H9 (cell line): ENCODE measurements at places on chromosomes 4 and X. TPM values are rescaled to one million over a fixed set of nuclear protein-coding genes. Genes with fewer than 3 reads are reported as not detected.
A peak's percentile ranks its signal among the peaks of the same experiment; 100 is the strongest.

The FDCSP gene
- total RNA-seq, result not detected in 2 replicates

GRCh38 chr4:20195071-20195885, 56.4 kb upstream of the SLIT2 start:
- no peak for DNase-seq
- H3K4me1 ChIP-seq, result no peaks in the 10 kb centered on the region
- no peaks in the 10 kb centered on the region for H3K27me3 ChIP-seq
- no peak overlapping the region for H3K4me3 ChIP-seq
- H3K27ac ChIP-seq, result no peak overlapping the region
- H3K36me3 ChIP-seq, result 0 out of 2 replicates have a peak, but pooled peaks cover 4% of the 10 kb centered on the region

The BGN gene
- 1.2 and 1.5 TPM in 2 replicates for total RNA-seq

DNA sequence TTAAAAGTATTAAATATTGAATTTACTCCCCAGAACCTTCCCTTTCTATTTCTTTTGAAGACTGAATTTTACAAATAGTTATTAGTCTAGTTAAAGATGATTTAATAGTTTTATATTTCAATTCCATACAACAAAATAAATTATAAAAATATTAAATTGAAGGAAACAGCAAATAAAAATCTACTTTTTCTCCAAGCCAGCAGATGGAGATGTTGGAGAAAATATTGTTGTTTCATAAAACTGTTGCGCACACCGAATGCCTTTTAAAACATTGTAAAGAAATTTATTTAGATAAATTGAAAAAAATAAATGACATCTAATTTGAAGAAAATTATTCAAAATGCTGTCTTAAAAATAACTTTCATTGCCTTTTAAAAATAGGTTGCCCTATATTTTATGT, 5.5 kb downstream of the GRIA2 start:
- DNase-seq, result no peak
- H3K4me3 ChIP-seq, result no peak overlapping the region
- H3K27me3 ChIP-seq, result peaks cover 11% of the 10 kb centered on the region

The ADH7 gene
- total RNA-seq, result not detected in 2 replicates

The MAGEA12 gene
- total RNA-seq, result not detected in 2 replicates

GRCh38 chr4:142663828-142664227, 182.3 kb downstream of the INPP4B start:
- no peaks in the 10 kb centered on the region for H3K4me1 ChIP-seq
- peaks cover 14% of the 10 kb centered on the region for H3K36me3 ChIP-seq
- no peak overlapping the region for H3K27ac ChIP-seq
- H3K4me3 ChIP-seq, result no peak overlapping the region
- no peak for DNase-seq

The GAGE12F gene
- not detected in 2 replicates for total RNA-seq

- no peak for DNase-seq
- no peaks in the 10 kb centered on the region; the same call in 1 of the 2 replicates for H3K27me3 ChIP-seq
- no peak overlapping the region for H3K27ac ChIP-seq
- peaks cover 5% of the 10 kb centered on the region; the same call in 2 of the 3 replicates for H3K36me3 ChIP-seq
Observed at GRCh38 chrX:126550816-126551215, 1.8 kb downstream of the DCAF12L1 start.

DNA sequence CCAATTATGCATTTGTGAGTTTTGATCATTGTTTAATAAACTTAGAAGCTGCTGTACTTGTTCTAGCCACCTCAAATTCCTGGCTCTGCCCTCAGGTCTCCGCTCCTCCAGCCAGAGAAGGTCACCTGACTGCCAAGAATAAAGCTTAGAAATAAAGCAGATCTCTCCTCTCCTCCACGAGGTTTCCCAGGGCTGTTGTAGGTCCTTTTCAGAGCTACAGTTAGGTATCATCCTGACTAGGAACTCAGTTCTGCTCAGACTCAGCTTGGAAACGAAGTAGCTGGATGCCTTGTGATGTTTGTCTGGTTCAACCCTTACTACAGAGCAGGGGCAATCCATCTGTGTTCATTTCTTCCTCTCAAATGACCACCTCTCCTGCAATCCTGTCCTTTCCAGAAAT, 79.1 kb upstream of the RAPGEF2 start:
- H3K4me1 ChIP-seq, result peaks cover 19% of the 10 kb centered on the region; the same call in 1 of the 2 replicates
- DNase-seq, result no peak
- no peaks in the 10 kb centered on the region for H3K36me3 ChIP-seq
- H3K4me3 ChIP-seq, result no peak overlapping the region
- peak overlapping the region; percentile 53 for H3K27ac ChIP-seq

- no peaks in the 10 kb centered on the region for H3K36me3 ChIP-seq
- H3K4me1 ChIP-seq, result no peaks in the 10 kb centered on the region
- no peak overlapping the region for H3K27ac ChIP-seq
- DNase-seq, result no peak
Observed at GRCh38 chr4:176906709-176907108, 114.0 kb upstream of the VEGFC start.

- peaks cover 7% of the 10 kb centered on the region for H3K36me3 ChIP-seq
- no peak for DNase-seq
- H3K27me3 ChIP-seq, result no peaks in the 10 kb centered on the region
- H3K27ac ChIP-seq, result no peak overlapping the region
Observed at GRCh38 chr4:62528874-62529273, 1328.7 kb downstream of the ADGRL3 start.

- DNase-seq, result no peak
- H3K27me3 ChIP-seq, result peaks cover 12% of the 10 kb centered on the region; the same call in 1 of the 2 replicates
- H3K4me3 ChIP-seq, result peak overlapping the region; percentile 80
- H3K27ac ChIP-seq, result no peak overlapping the region
- peaks cover 2% of the 10 kb centered on the region; the same call in 2 of the 3 replicates for H3K36me3 ChIP-seq
Observed at GRCh38 chr4:46388857-46389256, 1.1 kb downstream of the GABRA2 start.

DNA sequence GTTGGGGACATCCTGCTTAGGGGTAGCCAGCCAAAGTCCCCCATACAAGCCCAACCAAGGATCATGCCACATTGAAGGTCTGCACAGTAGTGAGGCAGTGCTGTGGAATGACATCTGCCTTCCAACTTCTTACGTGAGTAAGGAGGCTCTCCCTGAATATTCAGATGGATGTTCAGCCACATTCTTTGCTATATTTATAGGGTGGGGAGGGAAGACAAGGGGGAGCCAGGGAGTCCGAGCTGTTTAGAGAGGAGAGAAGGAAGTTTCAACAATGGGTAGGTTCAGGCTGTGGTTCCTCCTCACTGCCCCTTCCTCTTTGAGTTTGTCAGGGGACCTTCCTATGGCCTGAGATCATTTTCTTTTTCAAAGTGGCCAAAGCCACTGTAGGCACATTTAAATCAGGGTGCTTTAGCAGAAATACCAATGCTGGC, 29.8 kb downstream of the MSN start:
- H3K36me3 ChIP-seq, result peaks cover 5% of the 10 kb centered on the region; the same call in 1 of the 2 replicates
- no peak overlapping the region for H3K4me3 ChIP-seq
- DNase-seq, result no peak
- no peak overlapping the region for H3K27ac ChIP-seq

The SPANXN3 gene
- not detected in 2 replicates for total RNA-seq

DNA sequence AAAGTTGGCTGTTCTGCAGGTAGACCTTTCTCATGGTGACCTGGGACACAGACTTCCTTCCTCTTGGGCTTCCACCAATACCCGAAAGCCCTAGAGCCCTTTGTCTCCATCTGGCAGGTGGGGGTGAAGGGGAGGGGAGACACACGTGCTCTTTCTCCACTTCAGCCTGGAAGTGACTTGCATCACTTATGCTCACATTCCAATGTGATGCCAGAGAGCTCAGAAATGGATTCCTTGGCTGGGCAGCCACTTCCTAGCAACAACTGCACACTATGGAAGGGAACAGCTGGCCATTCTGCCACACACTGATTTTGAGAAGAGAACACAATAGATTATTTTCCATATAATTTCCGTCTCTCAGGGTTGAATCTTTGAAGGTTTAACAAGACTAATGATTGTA, 36.3 kb downstream of the C4orf51 start:
- peaks cover 3% of the 10 kb centered on the region; the same call in 1 of the 2 replicates for H3K4me1 ChIP-seq
- H3K27me3 ChIP-seq, result no peaks in the 10 kb centered on the region
- DNase-seq, result no peak
- H3K4me3 ChIP-seq, result no peak overlapping the region
- H3K27ac ChIP-seq, result no peak overlapping the region

DNA sequence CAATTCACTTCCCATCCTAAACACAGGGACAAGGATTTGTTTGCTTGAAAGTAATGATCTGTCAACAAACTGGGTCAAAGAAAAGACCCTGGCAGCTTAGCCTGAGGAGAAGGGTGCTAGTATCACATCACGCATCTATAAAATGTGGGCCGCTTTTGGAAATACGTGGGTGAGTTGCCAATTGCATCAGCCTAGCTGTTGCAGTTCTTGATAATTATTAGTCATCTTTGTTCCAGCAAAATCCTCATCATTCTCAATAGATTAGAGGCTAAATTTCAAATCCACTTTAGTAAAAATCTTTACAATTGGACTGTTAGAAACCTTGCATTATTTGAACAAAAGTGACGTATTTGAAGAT, 33.6 kb upstream of the TAPT1 start:
- peaks cover 9% of the 10 kb centered on the region for H3K36me3 ChIP-seq
- H3K4me1 ChIP-seq, result no peaks in the 10 kb centered on the region
- DNase-seq, result no peak

The ADAM29 gene
- not detected in 2 replicates for total RNA-seq

The PPARGC1A gene
- total RNA-seq, result 1.2 and 1.7 TPM in 2 replicates

The PHKA1 gene
- 6.5 and 6.6 TPM in 2 replicates for total RNA-seq

GRCh38 chr4:174714393-174715211, 114.4 kb downstream of the GLRA3 start:
- H3K36me3 ChIP-seq, result no peaks in the 10 kb centered on the region
- peak; percentile 39 for DNase-seq
- H3K4me1 ChIP-seq, result no peaks in the 10 kb centered on the region; the same call in 1 of the 2 replicates
- no peak overlapping the region for H3K27ac ChIP-seq

The CLDN34 gene
- total RNA-seq, result 0.31 and 0.39 TPM in 2 replicates

DNA sequence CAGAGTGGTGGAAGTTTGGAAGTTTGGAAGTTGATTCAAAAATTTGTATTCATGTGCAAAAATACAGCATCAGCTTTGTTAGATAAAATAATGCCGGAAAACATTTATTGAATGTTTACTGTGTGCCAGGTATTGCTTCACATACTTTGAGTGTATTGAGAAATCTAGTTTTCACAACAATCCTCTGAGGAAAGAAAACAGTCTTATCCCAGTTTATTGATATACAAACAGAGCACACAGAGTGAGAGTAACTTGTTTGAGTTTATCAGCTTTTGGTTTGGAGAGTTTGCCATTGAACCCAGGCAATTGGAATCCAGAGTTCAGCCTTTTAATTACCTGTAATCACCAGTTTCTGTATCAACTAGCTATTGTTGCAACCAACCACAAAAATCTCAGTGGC, 127.2 kb upstream of the RPS6KA3 start:
- H3K27ac ChIP-seq, result no peak overlapping the region
- no peaks in the 10 kb centered on the region for H3K4me1 ChIP-seq
- H3K4me3 ChIP-seq, result no peak overlapping the region
- H3K27me3 ChIP-seq, result no peaks in the 10 kb centered on the region
- no peak for DNase-seq
- H3K36me3 ChIP-seq, result no peaks in the 10 kb centered on the region; the same call in 1 of the 2 replicates

- no peak within 1 kb of the TSS for H3K27ac ChIP-seq
- peaks cover 2% of the 10 kb centered on the region; the same call in 1 of the 2 replicates for H3K4me1 ChIP-seq
- peaks cover 2% of the 10 kb centered on the region; the same call in 1 of the 2 replicates for H3K27me3 ChIP-seq
- DNase-seq, result no peak
- no peaks in the 10 kb centered on the region; the same call in 1 of the 2 replicates for H3K36me3 ChIP-seq
Observed at GRCh38 chr4:4386736-4387392, at the start of gene NSG1. TSS of gene NSG1 (plus strand) at chr4:4387102. CDS start at chr4:4387630, 528 bp downstream.

DNA sequence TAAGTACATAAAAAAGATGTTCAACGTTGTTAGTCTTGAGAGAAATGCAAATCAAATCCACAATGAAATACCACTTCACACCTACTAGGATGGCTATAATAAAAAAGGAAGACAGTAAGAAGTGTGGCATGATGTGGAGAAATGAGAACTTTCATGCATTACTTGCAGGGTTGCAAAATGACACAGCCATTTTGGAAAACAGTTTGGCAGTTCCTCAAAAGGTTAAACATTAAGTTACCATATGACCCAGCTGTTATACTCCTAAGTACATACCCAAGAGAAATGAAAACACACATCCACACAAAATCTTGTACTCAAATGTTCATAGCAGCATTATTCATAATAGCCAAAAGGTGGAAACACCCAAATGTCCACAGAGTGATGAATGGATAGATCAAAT, 25.8 kb upstream of the LIMCH1 start:
- no peak for DNase-seq
- no peak overlapping the region for H3K27ac ChIP-seq
- no peaks in the 10 kb centered on the region for H3K36me3 ChIP-seq
- H3K4me3 ChIP-seq, result no peak overlapping the region
- no peaks in the 10 kb centered on the region for H3K4me1 ChIP-seq
- H3K27me3 ChIP-seq, result no peaks in the 10 kb centered on the region

The THAP6 gene
- 11.0 and 11.7 TPM in 2 replicates for total RNA-seq

- no peak for DNase-seq
- H3K36me3 ChIP-seq, result peaks cover 13% of the 10 kb centered on the region
- no peaks in the 10 kb centered on the region for H3K4me1 ChIP-seq
- H3K27ac ChIP-seq, result no peak overlapping the region
- no peak overlapping the region for H3K4me3 ChIP-seq
- no peaks in the 10 kb centered on the region for H3K27me3 ChIP-seq
Observed at GRCh38 chr4:104093247-104093646, 373.5 kb upstream of the TACR3 start.

GRCh38 chrX:148871422-148872160, 371.2 kb downstream of the AFF2 start:
- no peak for DNase-seq
- no peaks in the 10 kb centered on the region for H3K4me1 ChIP-seq
- H3K4me3 ChIP-seq, result no peak overlapping the region
- no peaks in the 10 kb centered on the region for H3K36me3 ChIP-seq
- no peaks in the 10 kb centered on the region for H3K27me3 ChIP-seq

- no peak for DNase-seq
- H3K27me3 ChIP-seq, result no peaks in the 10 kb centered on the region
- H3K36me3 ChIP-seq, result no peaks in the 10 kb centered on the region
- no peaks in the 10 kb centered on the region for H3K4me1 ChIP-seq
- no peak overlapping the region for H3K27ac ChIP-seq
- H3K4me3 ChIP-seq, result no peak overlapping the region
Observed at GRCh38 chr4:183337833-183338232, 15.6 kb upstream of the CLDN24 start.

- H3K36me3 ChIP-seq, result peaks cover 1% of the 10 kb centered on the region; the same call in 1 of the 2 replicates
- no peak for DNase-seq
- no peaks in the 10 kb centered on the region for H3K4me1 ChIP-seq
- no peaks in the 10 kb centered on the region for H3K27me3 ChIP-seq
Observed at GRCh38 chrX:13511944-13512330, 57.5 kb upstream of the EGFL6 start.
